Left cardiac atrium (tissue), 4 donors: ENCODE measurements at places on chromosomes 4 and X. TPM values are rescaled to one million over a fixed set of nuclear protein-coding genes. Genes with fewer than 3 reads are reported as not detected.

GRCh38 chr4:111031001-111031579 lies 408.2 kb upstream of the PITX2 start:
- no peak for DNase-seq

KIF4A gene
- total RNA-seq = 0.68 TPM

- no peak for DNase-seq
Measured at GRCh38 chrX:112368371-112368770, 285.8 kb upstream of the TRPC5 start.

DNA sequence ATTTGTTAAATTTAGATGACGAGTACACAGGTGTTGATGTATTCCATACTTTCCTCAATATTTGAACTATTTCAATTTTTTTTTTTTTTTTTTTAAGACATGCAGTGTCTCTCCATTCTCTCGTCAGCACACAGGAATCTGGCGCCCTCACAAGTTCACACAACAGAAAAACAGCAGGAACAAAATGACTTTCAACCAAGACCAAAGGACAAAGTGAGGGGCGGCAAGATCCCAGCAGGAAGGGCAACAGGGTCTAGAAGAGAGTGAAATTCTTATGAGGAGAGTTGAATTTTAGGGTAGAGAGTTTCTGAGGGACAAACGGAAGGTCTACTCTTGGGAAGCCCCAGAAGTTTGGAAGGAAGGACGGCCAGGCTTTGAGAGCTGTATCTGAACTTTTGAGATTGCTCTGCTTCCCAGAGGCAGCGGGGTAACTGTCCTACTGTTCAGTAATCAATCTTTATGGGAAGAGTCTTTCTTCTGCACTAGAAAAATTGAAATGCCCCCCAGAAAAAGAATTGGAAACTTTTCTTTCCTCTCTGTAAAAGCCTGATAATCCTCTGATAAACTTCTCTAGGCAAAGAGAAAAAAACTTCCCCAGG lies 760.2 kb downstream of the RAB28 start:
- DNase-seq = peak; percentile 27

FAT4 gene
- total RNA-seq = 12.3 TPM

DNA sequence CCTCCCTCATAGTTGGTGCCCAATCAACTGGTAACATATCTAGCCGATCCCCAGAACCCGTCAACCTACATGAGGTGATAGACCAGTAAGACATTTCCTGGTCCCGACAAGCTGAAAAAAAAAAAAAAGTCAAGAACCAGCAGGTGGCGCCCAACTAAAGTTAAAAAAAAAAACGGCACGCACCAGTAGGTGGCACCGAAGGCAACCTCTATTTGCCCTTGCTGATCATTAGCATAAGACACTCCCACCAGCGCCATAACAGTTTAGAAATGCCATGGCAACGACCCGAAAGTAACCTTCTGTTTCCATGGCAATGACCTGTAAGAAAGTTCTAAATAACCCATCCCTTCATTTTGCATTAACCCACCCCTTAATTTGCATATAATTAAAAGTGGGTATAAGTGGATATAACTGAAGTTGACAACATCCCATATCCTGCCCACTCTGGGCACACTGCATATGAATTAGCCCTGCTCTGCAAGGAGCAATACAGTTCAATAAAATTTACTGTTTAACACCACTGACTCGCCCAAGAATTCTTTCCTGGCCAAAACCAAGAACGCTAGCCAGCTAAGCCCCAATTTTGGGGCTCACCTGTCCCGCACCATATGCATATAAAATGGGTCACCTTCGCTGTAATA lies 83.9 kb upstream of the SPANXB1 start:
- no peak for DNase-seq

GAGE13 gene
- total RNA-seq = not detected

PNCK gene
- 9.7 TPM for total RNA-seq

FGA gene
- 0.47 TPM for total RNA-seq

- no peak for DNase-seq
Measured at GRCh38 chr4:8306511-8307021, 37.0 kb downstream of the HTRA3 start.

DNA sequence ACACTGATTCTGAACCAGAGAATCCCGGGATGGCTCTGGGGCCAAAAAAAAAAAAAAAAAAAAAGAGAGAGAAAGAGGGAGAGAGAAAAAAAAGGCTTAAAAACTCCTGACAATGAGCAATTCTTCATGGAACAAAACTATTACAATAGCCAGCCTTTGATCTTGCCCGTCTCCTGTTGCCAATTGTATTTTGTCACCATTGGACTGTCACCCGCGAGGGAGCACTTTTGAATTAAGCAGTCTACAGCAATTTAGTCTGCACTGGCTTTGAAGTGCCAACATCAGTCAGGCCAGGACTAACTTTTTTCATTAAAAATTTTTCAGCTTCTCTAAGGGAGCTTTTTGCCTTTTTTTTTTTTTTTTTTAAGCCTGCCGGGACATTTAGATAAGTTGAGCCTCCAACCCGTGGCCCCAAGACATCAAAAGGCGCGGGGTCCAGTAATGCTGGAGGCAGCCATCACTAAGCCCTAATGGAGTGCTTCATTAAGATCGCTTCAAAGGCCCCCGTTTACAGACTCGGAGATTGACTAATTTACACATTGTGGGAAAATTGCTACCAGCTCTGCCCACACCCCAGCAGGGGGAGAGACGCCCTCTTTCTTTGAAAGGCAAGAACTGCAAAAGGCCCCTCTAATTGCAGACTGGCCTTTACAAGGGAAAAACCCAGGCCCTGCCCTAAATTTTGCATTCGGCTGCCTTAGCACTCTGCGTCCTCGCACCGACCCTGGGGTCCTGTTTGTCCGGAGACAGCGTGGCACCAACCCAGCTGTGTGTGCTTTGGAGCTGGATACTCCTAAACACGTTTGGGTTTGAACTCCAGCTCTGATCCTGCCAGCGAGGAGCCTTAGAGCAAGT lies 98.1 kb upstream of the MSX1 start:
- DNase-seq = no peak

DNA sequence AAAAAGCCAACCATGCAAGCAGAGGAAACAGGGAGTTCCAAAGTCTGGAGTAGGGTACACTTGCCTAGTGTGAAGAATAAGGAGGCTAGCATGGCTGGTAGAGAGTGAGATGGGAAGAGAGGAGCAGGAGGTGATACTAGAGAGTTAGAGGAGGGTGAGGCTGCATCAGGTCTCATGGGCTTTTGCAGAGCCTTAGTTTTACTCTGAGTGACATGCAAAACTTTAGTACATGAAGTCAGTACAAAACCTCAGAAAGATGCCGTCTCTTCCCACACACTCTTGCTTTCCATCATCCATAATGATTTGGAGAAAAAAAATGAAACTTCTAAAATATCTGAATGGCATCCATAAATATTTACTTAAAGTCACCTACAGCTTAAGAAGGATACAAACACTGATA lies 5.0 kb downstream of the OPRPN start:
- no peak for DNase-seq

DNA sequence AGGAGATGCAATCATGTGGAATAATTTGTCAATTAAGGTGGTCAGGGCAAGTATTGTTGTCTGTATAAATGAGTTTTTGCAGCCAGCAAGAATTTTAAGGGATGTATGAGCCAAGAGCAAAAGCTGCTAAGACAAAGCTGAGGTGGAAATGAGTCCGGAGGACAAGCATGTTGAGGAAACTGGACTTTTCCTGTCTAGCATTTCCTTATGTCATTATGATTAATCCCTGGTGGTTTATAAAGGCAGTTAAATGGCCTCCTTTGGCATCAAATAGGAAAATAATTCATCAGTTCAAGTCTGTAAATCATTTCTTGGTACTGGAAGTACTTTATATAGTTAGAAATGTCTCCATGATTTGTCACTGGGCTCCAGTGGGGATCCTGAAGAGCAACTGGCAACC lies 61.6 kb upstream of the TEX13A start:
- DNase-seq = no peak

DNA sequence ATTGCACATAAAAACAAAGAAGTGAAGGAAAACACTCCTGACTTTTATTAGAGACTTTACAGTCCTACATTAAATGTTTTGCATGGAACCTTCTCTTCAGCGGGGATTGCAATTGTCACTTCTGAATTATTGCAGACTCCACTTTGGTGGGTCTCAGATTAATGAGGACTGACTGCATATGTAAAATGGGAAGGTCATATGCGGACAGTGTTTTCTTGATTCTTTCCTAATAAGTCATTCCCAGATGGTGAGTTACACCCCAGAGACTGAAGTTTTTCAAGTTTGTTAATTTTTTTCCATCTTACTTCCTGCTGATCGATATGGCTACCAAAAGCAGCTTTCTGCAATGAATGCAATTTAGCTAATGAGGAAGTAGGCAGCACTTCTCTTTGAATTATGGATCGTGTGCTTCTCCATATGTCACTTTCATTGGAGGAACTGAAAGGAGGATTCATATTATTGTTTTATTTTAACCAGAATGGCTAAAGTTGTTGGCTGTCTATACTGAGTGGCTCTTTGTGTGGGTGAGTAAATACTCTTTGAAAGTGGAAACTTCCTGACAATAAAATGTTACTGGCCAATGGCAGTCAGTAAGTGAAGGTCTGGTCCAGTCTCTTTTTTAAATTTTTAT lies 119.3 kb upstream of the CLNK start:
- DNase-seq = no peak

GRCh38 chrX:3346501-3347259 lies at the start of gene MXRA5:
Gene MXRA5, minus strand, starts transcription at chrX:3346652. Its CDS starts 2,819 bp downstream, at chrX:3343833.
- no peak for DNase-seq

HTRA3 gene
- total RNA-seq = 78.2 TPM
